Retina (tissue), 1 donor: ENCODE measurements at places on chromosomes 5 and 9.
A peak's percentile ranks its signal among the peaks of the same experiment; 100 is the strongest.

- no peak for DNase-seq
Observed at GRCh38 chr9:109328978-109329637, 8.2 kb upstream of the EPB41L4B start.

DNA sequence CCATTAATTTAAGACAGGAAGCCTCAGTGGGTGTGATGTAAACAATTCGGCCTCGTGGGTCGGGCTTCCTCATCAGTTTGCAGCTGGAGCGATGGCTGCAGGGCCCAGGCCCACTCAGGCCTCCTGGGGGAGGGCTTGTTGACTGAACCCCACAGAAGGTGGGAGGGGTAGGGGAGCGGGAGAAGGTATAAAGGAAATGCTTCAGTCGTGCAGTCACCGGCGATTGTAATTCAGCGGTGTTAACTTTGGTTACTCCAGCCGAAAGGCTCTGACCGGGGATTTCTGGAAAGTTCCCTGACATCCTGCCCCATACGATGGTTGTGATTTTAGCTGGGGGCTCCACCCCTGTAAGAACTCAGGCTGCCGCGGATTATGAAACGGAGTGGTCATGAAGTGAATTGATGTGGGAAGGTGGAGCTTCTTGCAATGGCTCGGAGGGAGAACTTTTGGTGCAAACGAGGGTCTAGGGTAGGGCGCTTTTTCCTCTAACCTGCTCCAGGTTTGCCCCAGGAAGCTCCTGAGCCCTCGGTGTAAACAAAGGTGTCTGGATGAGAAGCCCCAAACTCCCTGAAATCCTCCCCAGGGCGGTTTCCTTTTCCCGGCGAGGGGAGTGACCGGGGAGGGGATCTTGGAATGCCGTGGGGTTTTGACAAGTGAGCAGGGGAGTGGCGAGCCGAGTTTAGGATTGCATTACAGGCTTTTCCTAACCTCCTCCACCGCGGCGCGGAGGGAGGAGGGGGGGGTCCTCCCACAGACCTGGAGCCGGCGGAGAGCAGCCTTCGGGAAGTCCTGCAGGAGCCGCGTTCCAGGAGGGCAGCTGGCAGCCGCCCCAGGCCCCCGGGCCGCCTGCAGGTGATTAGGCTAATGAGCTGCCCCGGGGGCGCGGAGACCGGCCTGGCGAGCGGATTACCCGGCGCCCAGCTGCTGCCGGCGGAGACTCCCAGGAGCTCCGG is 215.5 kb downstream of the PDZD2 start:
- peak; percentile 86 for DNase-seq

DNA sequence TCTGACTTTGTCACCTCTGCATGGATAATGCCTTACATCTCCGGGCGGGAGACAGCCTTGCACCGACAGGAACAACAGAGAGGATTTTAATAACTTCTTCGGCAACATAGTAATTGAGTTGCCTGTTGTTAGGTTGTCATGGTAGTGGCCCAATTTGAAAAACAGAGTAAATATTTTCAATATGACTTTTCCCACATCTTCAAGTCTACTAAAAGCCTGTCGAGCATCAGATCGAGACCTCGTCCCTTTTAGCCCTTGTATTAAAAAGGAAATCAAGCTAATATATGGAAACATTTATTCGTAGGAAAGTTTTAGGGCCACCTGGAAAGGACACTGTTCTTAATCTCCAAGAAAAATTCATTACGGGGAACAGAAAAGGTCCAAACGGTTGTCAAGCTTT is 70.8 kb upstream of the FCN2 start:
- no peak for DNase-seq

GRCh38 chr5:80755626-80756025 is 100.8 kb upstream of the DHFR start:
- peak; percentile 4 for DNase-seq

GRCh38 chr5:39570403-39571027 is 145.7 kb upstream of the DAB2 start:
- peak; percentile 20 for DNase-seq

GRCh38 chr5:74430631-74431289 is 209.8 kb downstream of the ENC1 start:
- no peak for DNase-seq

GRCh38 chr5:149166128-149166527 is 24.8 kb downstream of the ABLIM3 start:
- no peak for DNase-seq

- DNase-seq, result no peak
Observed at GRCh38 chr9:136075881-136076678, 19.0 kb downstream of the NACC2 start.

DNA sequence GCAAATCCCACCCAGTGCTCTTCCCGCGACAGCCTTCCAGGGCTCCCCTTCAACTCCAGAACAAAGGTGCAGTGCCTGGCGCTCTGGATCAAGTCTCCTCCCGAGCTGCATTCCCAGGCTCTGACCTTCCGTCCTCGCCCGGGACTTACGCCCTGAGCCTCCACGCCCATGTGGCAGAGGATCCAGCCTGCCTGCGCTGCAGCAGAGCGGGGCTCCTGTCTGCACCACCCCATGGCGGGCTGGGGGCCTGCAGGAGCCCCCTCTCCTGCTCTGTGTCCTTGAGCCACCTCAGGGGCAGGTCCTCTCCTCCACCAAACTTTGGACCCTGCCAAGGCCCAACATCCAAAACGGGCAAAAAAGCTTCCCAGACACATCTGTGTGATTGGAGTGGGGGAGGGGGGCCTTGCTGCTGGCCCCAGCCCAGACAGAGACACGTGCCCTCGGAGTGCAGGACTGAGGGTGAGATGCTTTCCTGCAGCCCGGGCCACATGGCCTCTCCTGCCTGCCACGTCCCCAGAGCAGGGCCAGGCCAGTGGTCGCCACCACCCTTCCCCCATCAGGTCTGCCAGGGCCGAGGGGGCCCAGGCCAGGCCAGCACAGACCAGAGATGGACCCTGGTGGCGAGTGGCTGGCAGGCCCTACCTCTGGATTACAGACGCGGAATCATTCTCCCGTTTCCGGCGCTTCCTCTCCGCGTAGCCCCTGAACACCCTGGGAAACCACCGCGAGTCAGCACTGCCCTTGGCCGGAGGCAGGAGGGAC is 4.4 kb downstream of the NSMF start:
- no peak for DNase-seq

- DNase-seq, result no peak
Observed at GRCh38 chr5:91777671-91778070, 394.6 kb upstream of the ARRDC3 start.

DNA sequence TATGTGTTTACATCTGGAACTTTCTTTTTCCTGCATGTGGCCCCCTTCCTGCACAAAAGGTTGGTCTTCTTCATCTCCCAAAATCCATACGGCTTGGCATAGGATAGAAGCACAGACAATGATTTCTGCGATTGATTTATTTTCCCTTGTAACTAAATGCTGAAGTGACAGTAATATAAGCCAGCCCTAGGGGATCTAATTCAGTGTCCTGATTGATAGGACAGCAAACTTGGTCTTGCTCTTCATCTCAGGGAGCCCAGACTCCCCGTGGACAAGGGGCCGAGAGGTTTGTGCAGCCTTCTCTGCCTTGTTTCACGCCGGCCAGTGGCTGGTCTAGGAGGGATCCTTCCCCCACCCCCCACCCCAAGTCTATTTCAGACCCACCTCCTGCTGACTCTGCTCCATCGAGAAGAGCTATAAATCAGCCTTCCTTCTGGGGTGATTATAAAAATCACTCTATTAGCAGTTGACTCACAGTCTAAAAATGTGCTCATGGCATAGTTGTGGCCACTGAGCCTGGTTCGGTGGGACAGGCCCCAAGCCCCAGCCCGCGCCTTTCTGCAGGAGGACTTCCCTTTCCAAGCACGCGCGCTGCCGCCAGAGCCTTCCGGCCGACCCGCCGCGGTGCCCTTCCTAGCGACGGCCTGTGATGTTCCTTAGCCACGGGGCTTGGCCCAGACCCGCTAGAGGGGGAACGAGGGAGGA is 89.8 kb upstream of the COL5A1 start:
- DNase-seq, result no peak

- DNase-seq, result no peak
Observed at GRCh38 chr5:24161559-24161958, 483.2 kb downstream of the CDH10 start.

DNA sequence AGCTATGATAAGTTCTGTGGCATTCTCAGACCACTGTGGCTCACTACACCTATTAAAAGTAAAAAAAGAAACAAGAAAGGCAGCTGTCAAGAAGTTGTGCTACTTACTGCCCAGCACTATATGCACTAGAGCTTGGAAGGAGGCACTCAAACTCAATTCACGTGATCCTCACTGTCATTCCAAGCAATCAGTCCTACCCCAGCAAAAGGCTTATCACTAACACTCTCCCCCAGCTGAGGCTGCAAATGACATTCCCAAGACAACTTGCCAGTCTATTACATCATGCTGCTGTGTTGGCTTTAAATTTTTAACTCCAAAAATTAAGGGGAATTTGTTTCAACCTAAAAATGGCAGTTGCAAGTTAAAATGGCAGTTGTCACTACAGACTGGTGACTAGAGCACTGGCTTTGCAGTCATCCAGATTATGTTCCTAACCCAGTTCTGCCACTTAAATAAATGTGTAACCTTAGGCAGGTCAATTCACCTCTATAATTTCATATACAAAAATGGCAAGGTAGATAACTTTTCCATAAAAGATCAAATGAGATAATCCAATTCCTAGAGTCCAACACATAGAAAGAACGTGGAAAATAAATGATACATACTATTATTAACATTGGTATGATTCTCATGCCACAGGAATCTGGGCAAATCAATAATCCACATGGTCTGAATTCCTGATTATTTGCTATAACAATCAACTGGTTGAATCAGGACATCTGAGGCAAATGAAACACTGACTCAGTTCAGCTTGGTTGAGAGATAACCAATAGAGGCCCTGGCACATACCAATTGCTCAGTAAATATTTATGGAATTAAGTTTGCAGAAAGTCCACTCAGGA is 52.4 kb downstream of the FBXW11 start:
- no peak for DNase-seq

DNA sequence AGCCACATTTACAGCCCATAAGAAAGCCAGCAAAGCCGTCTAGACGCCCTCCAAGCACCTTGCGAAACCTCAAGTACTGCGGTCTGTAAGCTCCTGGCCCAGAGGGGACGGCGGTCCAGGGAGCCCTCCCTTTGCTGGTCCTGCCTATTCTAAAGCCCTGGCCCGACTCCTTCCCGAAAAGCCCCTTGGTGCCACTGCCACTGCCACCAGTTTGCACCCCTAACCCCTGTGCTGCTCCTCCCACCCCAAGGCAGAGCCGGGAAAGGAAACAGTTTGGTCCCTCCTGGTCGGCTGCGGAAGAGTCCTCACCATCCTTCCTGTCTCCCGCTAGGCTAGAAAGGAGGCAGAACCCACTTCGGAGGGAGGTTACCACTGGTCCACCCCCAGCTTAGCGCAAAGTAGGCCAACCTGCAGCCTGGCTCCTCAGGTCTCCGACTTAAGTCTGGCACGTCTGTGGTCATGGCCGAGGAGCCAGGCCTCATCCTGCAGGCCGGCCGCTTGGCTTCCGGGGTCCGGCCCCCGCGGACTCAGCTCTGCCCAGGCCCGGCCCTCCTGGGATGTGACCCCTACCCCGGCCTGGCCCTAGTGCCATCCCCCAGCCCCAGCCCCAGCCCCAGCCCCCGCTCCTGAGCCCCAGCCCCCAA is 916 bp downstream of the TOR1A start:
- no peak for DNase-seq

DNA sequence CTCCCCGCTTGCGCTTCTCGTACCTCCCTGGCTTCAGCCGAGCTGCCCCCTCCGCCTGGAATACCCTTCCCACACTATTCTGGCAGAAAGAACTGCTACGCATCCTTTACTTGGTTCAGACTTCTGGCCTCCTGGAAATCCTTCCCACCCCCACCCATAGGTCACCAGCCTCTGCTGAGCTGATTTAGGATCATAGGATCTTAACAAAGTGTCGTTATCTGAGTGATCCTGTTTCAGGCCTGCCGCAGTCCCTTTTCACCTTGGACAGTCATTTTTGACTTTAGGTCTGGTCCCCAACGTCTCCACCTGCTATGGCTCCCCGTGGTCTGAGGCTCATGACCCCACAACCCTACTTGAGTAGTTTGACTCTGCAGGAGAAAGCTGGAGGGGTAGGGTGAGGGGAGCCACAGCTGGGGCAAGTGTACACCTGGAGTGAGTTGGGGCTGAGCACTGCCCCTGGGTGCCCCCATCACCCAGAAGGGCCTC is 27.3 kb downstream of the EGR1 start:
- DNase-seq, result no peak

- no peak for DNase-seq
Observed at GRCh38 chr9:18474783-18475182, 830 bp downstream of the ADAMTSL1 start.

- no peak for DNase-seq
Observed at GRCh38 chr9:137168573-137168903, 1.3 kb downstream of the LRRC26 start.

DNA sequence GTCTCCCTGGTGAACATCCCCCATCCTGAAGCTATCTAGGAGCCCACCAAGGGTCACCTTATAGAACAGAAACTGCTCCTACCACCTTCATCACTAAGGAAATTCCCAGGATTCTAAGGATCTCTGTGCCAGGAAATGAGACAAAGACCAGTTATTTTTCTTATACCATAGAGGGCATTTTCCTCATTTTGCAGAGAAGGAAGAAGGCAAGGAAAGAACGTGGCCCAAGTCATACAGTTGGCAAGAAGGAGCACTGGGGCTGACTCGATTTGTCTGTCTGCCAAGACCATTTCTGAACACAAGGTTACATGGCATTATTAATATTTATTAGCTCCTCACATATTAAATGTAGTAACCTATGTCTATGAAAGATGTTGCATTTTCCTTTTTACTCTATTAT is 49.6 kb upstream of the TNFSF15 start:
- no peak for DNase-seq

GRCh38 chr5:56060276-56061110 is 65.7 kb upstream of the IL6ST start:
- DNase-seq, result no peak

- no peak for DNase-seq
Observed at GRCh38 chr9:106964329-106964728, 101.4 kb downstream of the ZNF462 start.

GRCh38 chr5:148585988-148586387 is 68.3 kb downstream of the HTR4 start:
- no peak for DNase-seq

GRCh38 chr5:140049205-140049604 is 6.1 kb upstream of the NRG2 start:
- no peak for DNase-seq

DNA sequence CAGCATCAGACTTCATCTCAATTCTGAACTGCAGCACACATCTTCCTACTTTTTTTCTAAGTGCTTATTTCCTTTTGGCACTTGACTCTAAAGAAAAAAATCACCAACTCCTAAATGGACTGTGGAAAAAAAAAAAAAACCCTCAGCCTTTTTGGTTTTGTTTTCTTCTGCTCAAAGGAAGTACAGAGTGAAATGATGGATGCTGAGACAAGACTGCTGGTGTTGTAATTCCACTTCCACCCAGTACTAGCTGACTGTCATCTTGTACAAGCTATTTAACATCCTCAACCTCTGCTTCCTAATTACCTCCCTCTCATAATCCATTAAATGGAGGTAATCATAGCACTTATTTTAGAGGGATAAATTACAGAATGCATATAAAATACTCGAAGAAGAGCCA is 171.5 kb upstream of the GNA14 start:
- DNase-seq, result no peak
